ENCODE measurements at places on chromosomes 5 and 9.

DNA sequence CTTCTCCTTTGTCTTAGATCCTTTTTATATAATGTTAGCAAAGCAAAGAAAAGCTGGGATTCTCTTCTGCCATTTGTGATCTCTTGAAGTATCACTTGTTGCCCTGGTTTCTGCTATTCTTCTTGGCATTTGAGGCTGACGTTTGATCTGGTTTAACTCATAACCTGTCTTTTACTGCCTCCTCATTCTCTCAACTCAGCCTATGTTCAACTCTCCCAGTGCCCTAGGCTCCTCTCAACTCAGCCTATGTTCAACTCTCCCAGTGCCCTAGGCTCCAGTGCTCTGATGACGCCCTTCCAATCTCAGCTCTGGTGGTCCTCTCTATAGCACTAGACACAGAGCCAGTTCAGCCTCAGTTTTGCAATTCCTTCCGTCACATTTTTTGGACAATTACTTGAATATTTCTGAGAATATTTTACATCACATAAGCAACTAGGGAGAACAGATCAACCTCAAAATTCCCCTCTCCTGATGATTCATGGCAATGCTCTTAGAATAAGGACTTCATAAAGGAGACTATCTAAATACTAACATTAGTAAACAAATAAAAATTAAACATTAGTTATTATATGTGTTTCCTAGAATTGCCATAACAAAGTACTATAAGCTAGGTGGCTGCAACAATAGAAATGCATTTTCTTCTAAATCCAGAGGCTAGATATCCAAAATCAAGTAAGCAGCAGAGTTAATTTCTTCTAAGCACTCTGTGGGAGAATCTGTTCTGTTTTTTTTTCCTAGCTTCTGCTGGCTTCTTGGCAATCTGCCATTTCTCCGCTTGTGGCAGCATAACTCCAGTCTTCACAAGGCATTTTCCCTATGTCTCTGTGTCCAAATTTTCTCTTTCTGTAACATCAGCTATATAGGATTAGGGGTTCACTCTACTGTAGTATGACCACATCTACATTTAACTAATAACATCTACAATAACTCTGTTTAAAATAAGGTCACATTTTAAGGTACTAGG, 662.1 kb upstream of the FTMT start:
- DNase-seq, result no peak

GRCh38 chr9:2153630-2154217, 138.6 kb downstream of the SMARCA2 start:
- no peak for DNase-seq

DNA sequence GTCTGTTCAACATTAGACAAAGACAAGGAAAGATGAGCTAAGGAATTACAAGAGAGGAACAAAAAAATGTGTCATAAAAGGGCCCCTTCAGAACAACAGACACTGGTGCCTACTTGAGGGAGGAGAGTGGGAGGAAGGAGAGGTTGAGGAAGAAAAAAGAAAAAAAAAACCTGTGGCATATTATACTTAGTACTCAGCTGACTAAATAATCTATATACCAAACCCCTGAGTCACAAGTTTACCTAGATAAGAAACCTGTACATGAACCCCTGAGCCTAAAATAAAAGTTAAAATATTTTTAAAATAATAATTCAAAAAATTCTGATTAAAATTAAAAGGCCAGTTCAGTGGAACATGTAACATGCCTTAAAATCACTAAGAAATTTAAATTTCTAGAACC, 107.3 kb downstream of the MTREX start:
- DNase-seq, result no peak

GRCh38 chr9:110013064-110013463, 194.9 kb downstream of the C9orf152 start:
- DNase-seq, result no peak

GRCh38 chr9:70802758-70803436, 318.5 kb downstream of the TRPM3 start:
- peak; percentile 38 for DNase-seq

DNA sequence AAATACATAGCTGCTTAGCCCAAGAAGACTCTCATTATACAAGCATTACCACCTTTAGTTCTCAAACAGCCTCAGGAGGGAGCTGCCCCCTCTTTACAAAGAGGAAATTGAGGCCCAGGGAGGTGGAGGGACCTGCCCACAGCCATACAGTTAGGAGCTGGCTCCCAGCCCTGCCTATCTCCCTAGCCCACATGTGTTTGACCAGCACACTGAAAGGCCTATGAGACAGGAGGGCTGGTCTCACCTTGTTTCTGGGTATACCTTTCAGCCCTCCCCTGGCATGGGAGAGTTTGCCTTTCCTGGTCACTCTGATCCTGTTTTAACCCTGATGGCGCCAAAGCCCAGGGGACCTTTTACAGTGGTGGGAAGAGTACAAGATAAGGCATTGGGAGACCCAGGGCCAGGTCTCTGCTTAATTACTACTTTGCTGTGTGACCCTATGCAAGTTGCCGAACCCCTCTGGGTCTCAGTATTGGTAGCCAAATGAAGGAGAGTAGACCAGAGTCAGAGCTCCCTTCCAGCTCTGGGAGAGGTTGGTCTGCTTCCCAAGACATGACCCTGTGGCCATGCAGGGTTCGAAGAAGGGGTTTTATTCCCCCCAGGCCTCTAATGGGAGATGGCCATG, 60.9 kb upstream of the RPL26L1 start:
- DNase-seq, result no peak

DNA sequence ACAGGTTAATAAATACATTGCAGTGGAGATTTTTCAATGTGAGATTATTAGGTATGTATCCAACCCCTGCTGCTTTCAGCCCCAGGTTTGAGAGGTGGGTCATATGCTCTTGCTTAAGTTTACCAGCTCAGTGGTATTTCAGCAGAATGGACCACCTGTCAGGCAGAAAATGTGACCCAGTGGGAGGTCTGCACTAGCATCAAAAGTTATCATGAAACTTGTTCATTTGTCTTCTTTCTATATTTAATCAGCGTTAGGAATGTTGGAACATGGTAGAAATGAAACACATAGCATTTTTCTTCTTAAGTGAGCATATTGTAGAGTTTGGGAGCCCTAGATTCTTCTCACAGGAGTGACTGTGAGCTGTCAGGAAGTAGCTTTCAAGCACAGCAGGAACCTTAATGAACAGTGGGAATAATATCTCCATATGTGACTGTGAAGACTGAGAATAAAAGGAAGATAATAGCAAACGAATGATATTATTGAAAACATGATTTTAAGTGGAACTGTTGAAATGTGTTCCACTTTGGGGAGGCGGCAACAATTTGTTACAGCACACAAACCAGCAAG, 596.9 kb upstream of the CDH6 start:
- DNase-seq, result no peak

DNA sequence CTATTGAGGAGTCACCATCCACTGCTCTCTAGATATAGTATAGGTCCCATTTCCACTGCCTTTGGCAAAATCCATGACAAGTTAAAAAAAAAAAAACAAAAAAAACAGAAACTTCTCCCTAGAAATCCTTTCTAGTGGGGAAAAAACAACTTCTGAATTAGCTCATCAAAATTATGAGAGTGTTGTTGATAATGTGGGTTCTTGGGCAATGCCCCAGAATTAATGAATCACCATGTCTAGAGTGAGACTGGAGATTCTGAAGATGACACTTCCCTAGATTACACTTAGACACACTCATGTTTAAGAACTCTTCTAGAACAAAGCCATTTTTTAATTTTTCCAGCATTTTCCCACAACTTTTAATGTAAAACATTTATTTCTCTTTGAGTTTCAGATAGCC, 728.0 kb upstream of the C9orf72 start:
- DNase-seq, result no peak

DNA sequence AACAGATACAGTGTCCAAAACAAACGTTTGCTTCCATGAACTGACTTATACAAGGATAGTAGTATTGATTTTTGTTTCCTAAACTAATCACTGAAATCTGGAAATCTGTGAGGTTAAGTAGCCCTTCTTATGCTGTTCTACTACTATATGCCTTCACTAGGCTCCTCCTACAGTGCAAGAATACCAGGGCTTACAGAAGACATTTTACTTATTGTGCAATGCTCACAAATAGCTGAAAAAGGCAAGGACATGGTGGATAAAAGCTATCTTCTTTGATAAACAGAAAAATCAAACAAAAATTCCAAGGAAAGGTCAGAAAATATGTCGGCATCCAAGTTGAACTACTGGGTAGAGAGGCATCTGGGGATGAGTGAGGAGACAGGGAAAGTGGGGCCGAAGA, 61.9 kb downstream of the OXCT1 start:
- DNase-seq, result no peak

GRCh38 chr9:124793015-124793541, 16.1 kb downstream of the OLFML2A start:
- DNase-seq, result no peak

DNA sequence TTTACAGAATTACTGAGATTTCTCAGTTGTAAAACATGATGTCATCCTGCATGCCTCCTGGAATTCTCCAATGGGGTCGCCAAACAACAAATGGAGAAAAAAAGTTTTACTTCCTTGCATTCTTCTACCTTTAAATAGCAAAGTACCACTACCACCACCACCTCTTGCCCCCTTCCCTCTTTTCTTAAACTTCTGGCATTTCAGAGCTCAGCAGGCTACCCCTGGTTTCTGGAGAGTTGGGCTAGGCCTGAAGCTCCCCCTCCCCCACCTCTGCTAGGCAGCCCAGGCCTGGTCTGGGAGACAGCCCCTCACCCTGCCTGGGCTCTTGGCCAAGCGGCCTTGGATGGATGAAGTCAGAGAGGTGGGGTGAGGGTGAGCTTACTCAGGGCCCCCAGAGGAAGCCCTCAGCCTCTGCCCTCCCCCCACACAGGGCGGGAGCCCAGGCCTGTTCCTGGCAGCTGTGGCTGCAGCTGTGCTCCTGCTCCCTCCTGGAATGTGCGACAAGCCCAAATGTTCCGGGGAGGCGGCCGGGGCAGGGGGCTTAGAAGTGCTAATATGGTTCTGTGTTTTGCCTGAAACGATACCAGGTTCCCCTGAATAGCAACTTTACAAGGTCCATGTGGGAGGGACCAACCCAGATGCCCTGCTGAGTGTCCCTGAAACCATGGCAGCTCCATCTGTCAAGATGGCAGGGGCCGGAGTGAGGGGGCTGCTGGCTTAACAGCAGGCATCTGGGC, 6.0 kb upstream of the CCIN start:
- peak; percentile 93 for DNase-seq

GRCh38 chr5:96984506-96985192, 48.8 kb downstream of the LNPEP start:
- no peak for DNase-seq

DNA sequence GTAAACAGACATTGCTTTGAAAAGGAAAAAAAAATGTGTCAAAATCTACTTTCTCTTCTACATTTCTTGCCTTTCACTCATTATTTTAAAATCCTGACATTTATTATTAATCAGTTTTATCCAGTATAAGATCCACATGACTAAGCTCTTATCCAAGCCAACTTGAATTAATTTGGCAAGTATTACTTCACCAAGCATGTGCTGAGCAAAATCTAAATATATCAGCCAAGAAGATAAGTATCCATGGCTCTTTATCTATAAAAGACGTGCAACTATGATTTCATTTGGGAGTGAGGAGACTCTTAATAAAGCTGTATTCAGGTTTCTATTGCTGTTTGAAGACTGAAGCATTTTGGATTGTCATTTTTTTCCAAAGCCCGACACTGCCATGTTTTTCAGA, 221.3 kb downstream of the TRIM36 start:
- DNase-seq, result no peak

GRCh38 chr5:179623906-179624741, 653 bp upstream of the HNRNPH1 start:
- DNase-seq, result peak; percentile 86

GRCh38 chr5:79834754-79835714, 145.4 kb downstream of the CMYA5 start:
- no peak for DNase-seq

GRCh38 chr5:163387589-163388343, 49.6 kb upstream of the CCNG1 start:
- no peak for DNase-seq

- no peak for DNase-seq
Observed at GRCh38 chr5:121968910-121969607, 7.3 kb downstream of the SRFBP1 start.

- DNase-seq, result no peak
Observed at GRCh38 chr5:116859666-116860320, 285.2 kb upstream of the SEMA6A start.

DNA sequence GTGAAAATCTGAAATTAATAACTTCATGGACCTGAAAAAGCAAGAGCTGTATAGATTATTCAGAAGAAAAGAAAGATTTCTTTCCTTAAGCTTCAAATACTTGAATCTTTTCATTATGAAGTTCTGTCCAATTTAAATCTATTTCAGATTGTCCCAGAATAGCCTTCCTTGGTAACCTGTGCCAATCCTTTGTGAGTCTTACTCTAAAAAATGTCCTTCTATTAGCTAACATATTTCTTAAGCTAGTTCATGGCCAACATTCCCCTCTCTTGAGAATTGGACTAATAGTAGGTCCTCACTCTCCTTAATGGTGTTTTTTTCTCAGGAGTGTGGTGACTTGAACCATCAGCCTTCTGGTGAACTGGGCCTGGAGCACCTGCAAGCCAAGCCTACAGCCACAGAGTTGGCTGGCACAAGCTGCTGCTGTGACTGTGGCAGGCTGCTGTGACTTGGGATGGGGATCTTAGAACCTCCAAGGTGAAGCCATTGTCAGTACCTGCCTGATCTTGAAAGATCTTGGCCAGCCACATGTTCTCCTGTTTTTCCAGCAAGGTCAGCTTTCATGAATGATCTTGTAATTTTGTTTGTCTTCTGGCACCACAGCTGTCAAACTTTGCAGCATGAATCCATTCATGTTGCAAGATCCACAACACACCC, 262.6 kb upstream of the MAP3K1 start:
- no peak for DNase-seq

Data from GM23338 (cell line).